Activated CD4-positive, alpha-beta T cell treated with anti-CD3 and anti-CD28 coated beads, Interleukin-2, Interleukin-4, amounts not matched to agents 100 ng/mL and 50 ng/mL, durations not matched to agents 16 hours and 8 hours (primary cell): ENCODE measurements at places on chromosomes 1 and 21.

DNA sequence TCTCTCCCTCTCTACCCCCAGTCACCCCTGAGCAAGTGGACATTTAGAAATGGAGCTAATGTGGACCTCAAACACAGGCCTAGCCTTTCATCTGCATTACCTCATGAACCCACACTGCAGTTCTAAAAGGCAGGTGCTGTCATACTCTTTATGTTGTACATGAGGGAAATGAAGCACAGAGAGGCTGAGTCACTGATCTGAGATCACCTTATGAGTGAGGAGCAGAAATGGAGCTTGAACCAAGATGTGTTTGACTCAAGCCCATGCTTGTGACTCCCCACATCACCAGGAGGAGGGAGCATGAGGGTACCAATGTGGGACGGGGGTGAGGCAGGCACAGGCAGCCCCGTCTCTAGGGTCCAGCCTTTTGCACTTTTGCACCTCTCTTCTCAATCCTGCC lies 702.8 kb downstream of the PTPRU start:
- DNase-seq: no peak

GRCh38 chr1:30524840-30525617 lies 198.4 kb downstream of the MATN1 start:
- DNase-seq: no peak

DNA sequence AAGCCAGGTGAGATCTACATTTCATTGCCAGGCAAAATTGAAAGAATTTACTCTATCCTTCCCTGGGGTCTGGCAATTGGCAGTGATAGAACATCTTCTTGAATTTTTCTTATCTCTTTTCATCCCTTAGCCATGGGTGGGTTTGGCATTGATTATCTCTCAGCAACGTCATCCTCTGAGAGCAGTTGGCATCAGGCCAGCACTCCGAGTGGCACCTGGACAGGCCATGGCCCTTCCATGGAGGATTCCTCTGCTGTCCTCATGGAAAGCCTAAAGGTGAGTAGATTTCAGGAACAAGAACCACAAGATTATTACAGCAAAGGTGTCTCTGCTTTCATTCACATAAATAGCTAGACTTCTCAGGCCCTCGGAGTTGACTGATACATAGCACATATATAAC lies 39.3 kb downstream of the NCF2 start:
- DNase-seq: no peak

DNA sequence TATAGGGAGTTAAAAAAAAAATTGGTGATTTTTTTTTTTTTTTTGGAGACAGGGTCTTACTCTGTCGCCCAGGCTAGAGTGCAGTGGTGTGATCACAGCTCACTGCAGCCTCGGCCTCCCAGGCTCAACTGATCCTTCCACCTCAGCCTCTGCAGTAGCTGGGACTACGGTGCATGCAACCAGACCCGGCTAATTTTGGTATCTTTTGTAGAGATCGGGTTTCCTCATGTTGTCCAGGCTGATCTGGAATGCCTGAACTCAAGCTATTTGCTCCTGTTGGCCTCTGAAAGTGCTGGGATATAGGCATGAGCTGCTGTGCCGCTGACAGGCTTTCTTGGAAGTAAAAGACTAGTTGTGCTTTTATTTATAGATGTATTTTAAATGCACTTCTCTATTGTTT lies 3.0 kb downstream of the CDC42 start:
- no peak for DNase-seq

GRCh38 chr1:185824106-185824505 lies 89.9 kb downstream of the HMCN1 start:
- DNase-seq: no peak

DNA sequence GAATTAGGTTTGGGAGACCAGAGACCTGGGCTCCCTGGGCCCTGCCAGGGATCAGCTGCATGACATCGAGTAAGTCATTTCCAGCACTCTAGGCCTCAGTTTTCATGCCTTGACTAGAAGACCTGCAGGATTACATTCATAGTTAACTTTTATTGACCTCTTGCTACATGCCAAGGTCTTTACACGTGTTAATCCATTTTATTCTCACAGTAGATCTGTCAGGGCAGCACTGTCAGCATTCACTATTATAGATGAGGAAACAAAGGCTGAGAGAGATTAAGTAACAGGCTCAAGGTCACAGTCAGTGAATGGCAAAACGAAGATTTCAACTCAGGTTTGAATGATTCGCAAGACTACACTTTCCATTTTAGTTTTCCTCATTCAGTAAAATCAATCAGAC lies 37.0 kb downstream of the PGM1 start:
- no peak for DNase-seq
